ENCODE measurements at places on chromosomes 16 and 17. TPM values are rescaled to one million over a fixed set of nuclear protein-coding genes. Genes with fewer than 3 reads are reported as not detected.

Gene PRR29
- total RNA-seq: 0.28 TPM

Gene ZNF624
- 7.3 TPM for total RNA-seq

Gene SLC4A1
- total RNA-seq: not detected

Gene DNAH17
- total RNA-seq: 0.42 TPM

DNA sequence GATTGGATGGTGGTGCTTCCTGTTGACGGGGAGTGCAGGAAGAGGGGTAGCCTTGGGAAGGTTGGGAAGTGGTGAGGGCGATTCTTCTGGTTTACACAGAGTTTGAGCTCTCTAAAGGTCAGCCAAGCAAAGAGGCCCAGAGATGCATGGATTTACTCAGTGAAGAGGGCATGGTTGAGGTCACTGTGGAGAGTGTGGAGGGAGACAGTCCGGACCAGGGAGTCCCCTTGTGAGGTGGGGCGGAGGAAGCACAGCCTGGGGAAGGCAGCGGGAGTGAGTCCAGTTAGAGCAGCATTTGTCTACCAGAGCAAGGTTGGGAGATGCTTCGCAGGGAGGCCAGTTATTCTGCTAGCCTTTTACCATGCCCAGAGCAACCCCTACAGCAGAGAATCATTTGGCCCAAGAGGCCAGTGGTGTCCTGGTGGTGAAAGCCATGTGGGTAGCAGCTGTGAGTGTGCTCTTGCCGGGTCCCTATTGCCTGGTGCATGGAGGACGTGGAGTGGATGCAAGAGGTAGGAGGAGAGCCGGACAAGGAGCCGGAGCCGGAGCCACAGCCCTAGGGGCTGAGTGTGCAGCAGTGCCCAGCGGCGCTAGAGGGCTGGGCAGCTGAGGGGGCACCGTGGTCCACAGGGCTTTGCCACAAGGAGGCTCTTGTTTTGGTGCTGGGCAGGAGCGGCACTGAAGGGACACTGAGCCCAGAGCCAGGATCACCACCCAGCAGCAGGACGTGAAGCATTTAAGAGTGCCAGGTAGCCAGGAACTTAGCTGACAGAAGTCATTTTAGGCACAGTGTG, 27.7 kb downstream of the PRMT7 start:
- peaks cover 6% of the 10 kb centered on the region for H3K4me1 ChIP-seq
- no peak overlapping the region for H3K27ac ChIP-seq
- H3K36me3 ChIP-seq: peaks cover 41% of the 10 kb centered on the region
- no peak overlapping the region for H3K4me3 ChIP-seq

GRCh38 chr17:80737106-80738019, 192.7 kb downstream of the RPTOR start:
- no peak overlapping the region for H3K27ac ChIP-seq
- no peaks in the 10 kb centered on the region for H3K27me3 ChIP-seq
- H3K4me3 ChIP-seq: no peak overlapping the region
- DNase-seq: no peak

Gene ZNF276
- total RNA-seq: 17.4 TPM

DNA sequence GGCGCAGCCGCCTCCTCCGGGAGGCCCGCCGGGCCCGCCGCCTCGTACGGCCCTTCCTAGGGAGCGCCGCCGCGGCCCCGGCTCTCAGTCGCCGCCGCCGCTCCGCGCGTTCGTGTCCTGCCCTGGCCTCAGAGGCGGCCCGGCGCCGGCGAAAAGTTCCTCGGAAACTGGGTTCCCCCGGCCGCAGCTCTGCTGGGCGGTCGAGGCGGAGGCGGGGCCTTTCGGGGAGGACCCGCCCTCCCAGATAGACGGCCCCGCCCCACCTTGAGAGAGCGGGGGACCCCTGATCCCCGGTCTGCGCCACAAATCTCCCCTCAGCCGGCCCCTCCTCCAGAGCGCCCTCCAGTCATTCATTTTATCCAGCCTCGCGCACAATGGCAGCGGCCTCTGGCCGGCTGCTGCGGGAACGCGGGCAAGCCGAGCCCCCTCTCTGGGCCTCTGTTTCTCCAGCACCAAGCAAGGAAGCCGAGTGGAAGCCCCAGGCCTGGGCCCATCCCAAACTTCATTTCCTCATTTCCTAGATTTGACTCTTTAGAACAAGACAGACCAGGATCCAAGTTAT, at the start of gene SREBF1:
Gene SREBF1 (minus strand): TSS at position 169 of the 562 bp plus-strand sequence. CDS start 169 bp downstream, outside the sequence.
- H3K36me3 ChIP-seq: no peaks in the 10 kb centered on the region
- H3K4me1 ChIP-seq: peaks cover 59% of the 10 kb centered on the region
- H3K27me3 ChIP-seq: no peaks in the 10 kb centered on the region
- H3K27ac ChIP-seq: peak within 1 kb of the TSS; percentile 97

GRCh38 chr17:13694934-13695333, 93.2 kb upstream of the HS3ST3A1 start:
- H3K27ac ChIP-seq: no peak overlapping the region
- peaks cover 1% of the 10 kb centered on the region for H3K27me3 ChIP-seq
- no peak overlapping the region for H3K4me3 ChIP-seq
- H3K36me3 ChIP-seq: peaks cover 8% of the 10 kb centered on the region
- no peaks in the 10 kb centered on the region for H3K4me1 ChIP-seq

Gene HS3ST4
- total RNA-seq: not detected

- H3K4me1 ChIP-seq: peaks cover 29% of the 10 kb centered on the region
- no peaks in the 10 kb centered on the region for H3K27me3 ChIP-seq
- peak overlapping the region; percentile 17 for H3K27ac ChIP-seq
- no peak for DNase-seq
Observed at GRCh38 chr17:48126532-48126850, 18.9 kb downstream of the SNX11 start.

DNA sequence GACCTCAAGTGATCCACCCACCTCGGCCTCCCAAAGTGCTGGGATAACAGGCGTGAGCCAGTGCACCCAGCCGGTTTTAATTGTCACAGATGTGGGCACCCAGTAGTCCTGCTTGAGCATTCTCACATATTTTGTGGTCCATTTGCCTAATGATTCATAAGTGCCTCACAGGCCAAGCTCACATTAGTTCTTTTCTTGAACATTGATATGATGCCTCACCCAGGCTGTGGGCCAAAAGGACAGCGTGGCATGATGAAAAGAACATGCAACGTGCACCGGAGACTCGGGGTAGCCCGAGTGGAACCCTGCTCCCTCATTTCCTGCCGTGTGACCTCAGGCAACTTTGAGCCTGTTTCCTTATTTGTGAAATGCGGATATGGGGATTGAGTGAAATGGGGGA, 181.9 kb downstream of the SNX29 start:
- peak overlapping the region; percentile 84 for H3K27ac ChIP-seq
- H3K4me1 ChIP-seq: peaks cover 76% of the 10 kb centered on the region
- no peak overlapping the region for H3K4me3 ChIP-seq
- H3K27me3 ChIP-seq: no peaks in the 10 kb centered on the region
- no peak for DNase-seq
- no peaks in the 10 kb centered on the region for H3K36me3 ChIP-seq

Gene MT1G
- total RNA-seq: not detected

DNA sequence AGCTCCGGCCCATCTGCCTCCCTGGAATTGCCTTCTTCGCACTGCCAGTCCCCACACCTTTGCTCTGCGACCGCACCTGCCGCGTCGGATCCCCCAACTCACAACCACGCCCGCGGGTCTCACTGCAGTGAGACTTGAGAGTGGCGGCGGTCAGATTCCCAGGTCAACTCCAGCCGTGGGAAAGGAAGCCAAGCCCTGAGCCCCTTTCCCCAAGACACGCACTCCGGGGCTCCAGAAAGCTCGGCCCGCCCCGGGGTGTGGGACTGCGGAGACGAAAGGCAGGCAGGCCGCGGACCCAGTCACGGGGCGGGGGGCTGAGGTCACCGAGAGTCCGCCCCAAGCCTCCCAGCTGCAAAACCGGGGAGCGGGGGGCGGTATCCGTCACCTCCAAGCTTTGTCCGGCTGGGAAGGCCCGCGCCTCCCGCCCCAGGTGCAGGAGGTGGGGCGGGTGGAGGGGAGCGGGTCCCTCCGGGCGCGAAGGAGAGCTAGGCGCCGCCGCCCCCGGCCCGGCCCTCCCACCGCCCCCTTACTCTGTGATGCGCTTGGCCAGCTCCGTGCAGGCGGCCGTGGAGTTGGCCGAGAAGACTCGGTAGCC, 615 bp downstream of the PRPSAP1 start:
- peaks cover 27% of the 10 kb centered on the region for H3K4me1 ChIP-seq
- peak overlapping the region; percentile 88 for H3K4me3 ChIP-seq
- DNase-seq: no peak
- H3K27ac ChIP-seq: peak overlapping the region; percentile 96

GRCh38 chr17:56762988-56763387, 70.7 kb downstream of the C17orf67 start:
- peaks cover 12% of the 10 kb centered on the region for H3K27me3 ChIP-seq
- no peak overlapping the region for H3K27ac ChIP-seq
- no peak for DNase-seq
- H3K4me1 ChIP-seq: peaks cover 4% of the 10 kb centered on the region
- no peaks in the 10 kb centered on the region for H3K36me3 ChIP-seq

- peak; percentile 25 for DNase-seq
- no peaks in the 10 kb centered on the region for H3K36me3 ChIP-seq
- peaks cover 18% of the 10 kb centered on the region for H3K27me3 ChIP-seq
- H3K4me1 ChIP-seq: peaks cover 3% of the 10 kb centered on the region
Observed at GRCh38 chr17:16936536-16937310, 35.2 kb downstream of the TNFRSF13B start.

Gene TM4SF5
- total RNA-seq: not detected

- no peak overlapping the region for H3K4me3 ChIP-seq
- no peak for DNase-seq
- H3K27me3 ChIP-seq: peaks cover 4% of the 10 kb centered on the region
- H3K36me3 ChIP-seq: peaks cover 3% of the 10 kb centered on the region
- H3K4me1 ChIP-seq: no peaks in the 10 kb centered on the region
Observed at GRCh38 chr16:50121721-50122445, 31.2 kb upstream of the TENT4B start.

Gene MT4
- not detected for total RNA-seq

- H3K27me3 ChIP-seq: peaks cover 1% of the 10 kb centered on the region
- DNase-seq: no peak
- no peak overlapping the region for H3K27ac ChIP-seq
- H3K4me3 ChIP-seq: no peak overlapping the region
Observed at GRCh38 chr17:77736721-77737120, 221.8 kb upstream of the TNRC6C start.

- H3K4me3 ChIP-seq: no peak overlapping the region
- H3K36me3 ChIP-seq: no peaks in the 10 kb centered on the region
- H3K27me3 ChIP-seq: no peaks in the 10 kb centered on the region
- no peak overlapping the region for H3K27ac ChIP-seq
- no peak for DNase-seq
- no peaks in the 10 kb centered on the region for H3K4me1 ChIP-seq
Observed at GRCh38 chr16:31400191-31400590, 7.1 kb downstream of the ITGAD start.

- H3K27ac ChIP-seq: no peak overlapping the region
- no peak for DNase-seq
Observed at GRCh38 chr16:30473231-30474073, 910 bp downstream of the ITGAL start.

- no peak overlapping the region for H3K4me3 ChIP-seq
- H3K27ac ChIP-seq: no peak overlapping the region
- no peak for DNase-seq
- no peaks in the 10 kb centered on the region for H3K27me3 ChIP-seq
Observed at GRCh38 chr17:42886283-42887176, 14.1 kb upstream of the G6PC1 start.

- H3K4me1 ChIP-seq: peaks cover 11% of the 10 kb centered on the region
- no peak for DNase-seq
- peaks cover 7% of the 10 kb centered on the region for H3K27me3 ChIP-seq
- no peaks in the 10 kb centered on the region for H3K36me3 ChIP-seq
Observed at GRCh38 chr17:50618941-50619340, 15.7 kb upstream of the ABCC3 start.

Gene TAT
- total RNA-seq: 0.35 TPM

GRCh38 chr16:69435977-69436820, 11.8 kb downstream of the CYB5B start:
- H3K4me3 ChIP-seq: no peak overlapping the region
- H3K27me3 ChIP-seq: no peaks in the 10 kb centered on the region
- no peak overlapping the region for H3K27ac ChIP-seq
- H3K36me3 ChIP-seq: peaks cover 11% of the 10 kb centered on the region

- no peak for DNase-seq
- H3K27me3 ChIP-seq: no peaks in the 10 kb centered on the region
- no peak overlapping the region for H3K27ac ChIP-seq
- peaks cover 25% of the 10 kb centered on the region for H3K4me1 ChIP-seq
Observed at GRCh38 chr16:4535627-4536108, 2.9 kb downstream of the CDIP1 start.

Gene RNF213
- total RNA-seq: 72.5 TPM

DNA sequence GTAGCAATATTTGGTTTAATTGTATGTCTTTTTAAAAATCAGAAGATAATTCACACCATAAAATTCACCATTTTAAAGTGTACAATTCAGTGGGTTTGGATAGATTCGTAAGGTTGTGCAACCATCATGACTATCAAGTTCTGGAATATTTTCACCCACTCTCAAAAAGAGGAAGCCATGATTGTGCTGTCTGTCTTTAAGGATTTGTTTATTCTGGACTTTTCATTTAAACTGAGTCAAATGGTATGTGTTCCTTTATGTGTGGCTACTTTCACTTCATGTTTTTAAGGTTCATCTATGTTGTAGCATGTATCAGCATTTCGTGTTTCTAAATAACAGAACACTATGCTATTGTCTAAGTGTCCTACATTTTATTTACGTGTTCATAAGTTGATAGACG, 68.1 kb upstream of the CPHXL start:
- no peaks in the 10 kb centered on the region for H3K4me1 ChIP-seq
- peaks cover 27% of the 10 kb centered on the region for H3K27me3 ChIP-seq
- no peak for DNase-seq
- no peaks in the 10 kb centered on the region for H3K36me3 ChIP-seq
- H3K4me3 ChIP-seq: no peak overlapping the region

DNA sequence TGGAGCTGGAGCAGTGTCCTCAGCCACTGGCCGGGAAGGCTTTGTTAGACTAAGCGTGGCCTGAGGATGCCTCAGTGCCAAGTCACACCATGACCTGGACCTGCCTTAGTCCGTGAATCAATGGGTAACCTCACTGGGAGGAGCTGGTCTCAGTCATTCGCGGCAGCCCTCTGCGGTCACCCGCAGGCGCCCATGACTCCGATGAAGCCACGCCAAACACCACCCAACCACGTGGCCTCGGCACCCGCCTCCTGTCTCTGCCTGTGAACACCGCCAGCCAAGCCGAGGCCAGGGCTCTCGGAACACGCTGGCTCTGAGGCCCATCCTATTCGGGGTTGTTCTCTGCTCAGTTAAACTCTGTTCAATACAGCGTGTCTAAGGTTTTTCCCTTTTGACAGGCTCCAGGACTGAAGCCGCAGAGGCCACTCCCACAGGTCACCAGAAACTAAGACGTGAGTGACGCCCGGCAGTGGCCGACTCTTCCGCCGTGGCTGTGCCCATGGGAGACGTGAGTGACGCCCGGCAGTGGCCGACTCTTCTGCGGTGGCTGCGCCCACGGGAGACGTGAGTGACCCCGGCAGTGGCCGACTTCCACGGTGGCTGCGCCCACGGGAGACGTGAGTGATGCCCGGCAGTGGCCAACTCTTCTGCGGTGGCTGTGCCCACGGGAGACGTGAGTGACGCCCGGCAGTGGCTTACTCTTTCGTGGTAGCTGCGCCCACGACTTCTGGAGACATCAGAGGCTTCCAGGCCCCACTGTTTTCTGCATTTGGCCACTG, 16.8 kb upstream of the PABPN1L start:
- no peak overlapping the region for H3K27ac ChIP-seq
- no peaks in the 10 kb centered on the region for H3K36me3 ChIP-seq
- peaks cover 12% of the 10 kb centered on the region for H3K27me3 ChIP-seq

Data from chondrocyte (in vitro differentiated cells).